HepG2 (cell line): ENCODE measurements at places on chromosomes 12 and 14. TPM values are rescaled to one million over a fixed set of nuclear protein-coding genes. Genes with fewer than 3 reads are reported as not detected.

The ZC3H10 gene
- 0.70 and 0.98 TPM in 2 replicates for polyA plus RNA-seq

The PLD4 gene
- not detected in 2 replicates for polyA plus RNA-seq

The WNT5B gene
- polyA plus RNA-seq, result not detected in 2 replicates

The INHBC gene
- polyA plus RNA-seq, result 12.7 and 13.8 TPM in 2 replicates

The CLEC14A gene
- polyA plus RNA-seq, result not detected in 2 replicates

The FSCB gene
- polyA plus RNA-seq, result not detected in 2 replicates

The TAS2R10 gene
- polyA plus RNA-seq, result 0.98 and 1.1 TPM in 2 replicates

The RIMKLB gene
- polyA plus RNA-seq, result 0.35 and 0.40 TPM in 2 replicates

The TAS2R20 gene
- polyA plus RNA-seq, result 0.54 and 0.57 TPM in 2 replicates

The RAD51AP1 gene
- polyA plus RNA-seq, result 6.7 and 16.6 TPM in 2 replicates

The SIX6 gene
- polyA plus RNA-seq, result not detected in 2 replicates

The CAPZA3 gene
- not detected in 2 replicates for polyA plus RNA-seq

The FOXA1 gene
- polyA plus RNA-seq, result 43.4 and 47.6 TPM in 2 replicates

The MANSC1 gene
- polyA plus RNA-seq, result 1.9 TPM in 2 replicates

The CABP1 gene
- not detected in 2 replicates for polyA plus RNA-seq

The OR6C4 gene
- not detected in 2 replicates for polyA plus RNA-seq

The BTBD6 gene
- not detected in 2 replicates for polyA plus RNA-seq

The FICD gene
- 0.99 and 1.2 TPM in 2 replicates for polyA plus RNA-seq

The RND1 gene
- 1.9 and 2.8 TPM in 2 replicates for polyA plus RNA-seq

The ABHD12B gene
- not detected in 2 replicates for polyA plus RNA-seq

The PPP1R12A gene
- 15.2 and 23.8 TPM in 2 replicates for polyA plus RNA-seq

The C2CD5 gene
- 11.1 and 12.6 TPM in 2 replicates for polyA plus RNA-seq

The DPY19L2 gene
- polyA plus RNA-seq, result not detected in 2 replicates

The RPS29 gene
- 7,896 and 8,215 TPM in 2 replicates for polyA plus RNA-seq

The SPTB gene
- 0.01 TPM in 1 of 2 replicates, not detected in the other for polyA plus RNA-seq

The RDH16 gene
- polyA plus RNA-seq, result 0.05 TPM in 2 replicates

The RASAL1 gene
- polyA plus RNA-seq, result not detected in 2 replicates

The RNU7-1 gene
- polyA plus RNA-seq, result not detected in 2 replicates

The TESPA1 gene
- not detected in 2 replicates for polyA plus RNA-seq

The NOVA1 gene
- 0.07 and 0.13 TPM in 2 replicates for polyA plus RNA-seq

The KRT80 gene
- polyA plus RNA-seq, result 0.53 and 0.76 TPM in 2 replicates

The TMEM63C gene
- polyA plus RNA-seq, result 0.17 and 0.59 TPM in 2 replicates

The LHX5 gene
- 0.01 TPM in 1 of 2 replicates, not detected in the other for polyA plus RNA-seq

The KSR2 gene
- polyA plus RNA-seq, result not detected in 2 replicates

The GYS2 gene
- not detected in 2 replicates for polyA plus RNA-seq

The ASB2 gene
- polyA plus RNA-seq, result 4.1 and 4.5 TPM in 2 replicates

The SLC25A47 gene
- polyA plus RNA-seq, result 1.7 and 7.6 TPM in 2 replicates

The TAS2R50 gene
- 0.17 and 0.46 TPM in 2 replicates for polyA plus RNA-seq

The YEATS4 gene
- polyA plus RNA-seq, result 10.0 and 16.8 TPM in 2 replicates

The CLMN gene
- 16.4 and 16.7 TPM in 2 replicates for polyA plus RNA-seq
